ENCODE measurements at places on chromosomes 6 and 20.

GRCh38 chr6:8499540-8499939 lies 64.2 kb upstream of the SLC35B3 start:
- no peak for DNase-seq

DNA sequence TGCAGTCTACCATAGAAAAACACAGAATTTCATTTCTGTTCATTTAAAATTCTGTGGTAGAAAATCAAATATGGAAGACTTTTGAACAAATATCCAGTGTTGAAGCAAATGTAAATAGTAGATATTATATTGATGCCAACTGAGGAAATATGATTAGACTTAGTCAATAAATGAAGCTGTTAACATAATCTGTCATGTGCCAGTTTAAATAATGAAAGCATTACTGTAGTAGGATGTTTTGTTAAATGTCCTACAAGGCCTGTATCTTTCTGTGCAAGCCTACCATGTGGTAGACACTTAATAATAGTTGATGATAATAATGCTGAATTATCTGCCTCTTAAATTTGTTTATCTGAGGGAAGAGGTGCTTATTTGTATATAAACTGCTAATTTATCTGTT lies 55.9 kb downstream of the CBFA2T2 start:
- DNase-seq, result no peak

DNA sequence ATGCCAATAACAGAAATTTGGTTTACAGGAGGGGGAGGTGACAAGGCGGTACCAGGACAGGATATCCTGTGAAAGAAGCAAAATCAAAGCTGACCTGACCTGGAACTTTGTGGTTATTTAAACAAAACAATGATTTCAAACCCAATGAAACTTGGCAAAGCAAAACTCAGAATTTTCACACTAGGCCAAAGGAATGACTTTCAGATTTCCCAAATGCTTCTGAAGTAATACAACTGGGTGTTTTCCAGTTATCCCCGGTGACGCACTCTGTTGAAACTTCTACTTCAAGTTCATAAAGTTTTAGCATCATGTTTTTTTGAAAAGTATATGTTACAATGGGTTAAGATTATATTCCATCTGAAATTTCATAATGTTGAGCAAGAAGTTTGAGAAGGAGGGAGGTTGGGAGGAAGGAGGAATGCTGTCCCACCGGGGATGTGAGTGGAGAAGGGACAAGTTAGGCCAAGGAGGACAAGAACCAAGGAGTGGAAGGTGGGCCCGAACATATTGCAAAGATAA lies 78.1 kb upstream of the TRAF3IP2 start:
- DNase-seq, result no peak

GRCh38 chr6:441126-441920 lies 49.8 kb downstream of the IRF4 start:
- no peak for DNase-seq

- no peak for DNase-seq
Observed at GRCh38 chr6:135813401-135813800, 38.1 kb upstream of the PDE7B start.

DNA sequence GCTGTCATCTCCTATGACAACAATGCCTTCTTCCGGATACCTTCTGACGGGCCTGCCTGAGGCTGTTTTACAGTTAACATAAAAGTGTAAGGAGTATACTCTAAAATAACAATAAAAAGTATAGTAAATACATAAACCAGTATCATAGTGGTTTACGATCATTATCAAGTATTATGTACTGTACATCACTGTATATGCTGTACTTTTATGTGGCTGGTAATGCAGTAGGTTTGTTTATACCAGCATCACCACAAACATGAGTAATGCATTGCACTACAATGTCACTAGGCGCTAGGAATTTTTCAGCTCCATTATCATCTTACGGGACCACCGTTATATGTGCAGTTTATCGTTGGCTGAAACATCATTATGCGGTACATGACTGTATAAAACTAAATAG lies 76.5 kb downstream of the VEGFA start:
- DNase-seq, result no peak

- DNase-seq, result no peak
Observed at GRCh38 chr6:95587989-95588388, 10.7 kb downstream of the MANEA start.

- no peak for DNase-seq
Observed at GRCh38 chr6:67717281-67717680, 917.8 kb upstream of the ADGRB3 start.

- no peak for DNase-seq
Observed at GRCh38 chr6:144999127-144999526, 714.0 kb downstream of the UTRN start.

GRCh38 chr6:28446818-28447511 lies 3.7 kb upstream of the ZSCAN23 start:
- no peak for DNase-seq

DNA sequence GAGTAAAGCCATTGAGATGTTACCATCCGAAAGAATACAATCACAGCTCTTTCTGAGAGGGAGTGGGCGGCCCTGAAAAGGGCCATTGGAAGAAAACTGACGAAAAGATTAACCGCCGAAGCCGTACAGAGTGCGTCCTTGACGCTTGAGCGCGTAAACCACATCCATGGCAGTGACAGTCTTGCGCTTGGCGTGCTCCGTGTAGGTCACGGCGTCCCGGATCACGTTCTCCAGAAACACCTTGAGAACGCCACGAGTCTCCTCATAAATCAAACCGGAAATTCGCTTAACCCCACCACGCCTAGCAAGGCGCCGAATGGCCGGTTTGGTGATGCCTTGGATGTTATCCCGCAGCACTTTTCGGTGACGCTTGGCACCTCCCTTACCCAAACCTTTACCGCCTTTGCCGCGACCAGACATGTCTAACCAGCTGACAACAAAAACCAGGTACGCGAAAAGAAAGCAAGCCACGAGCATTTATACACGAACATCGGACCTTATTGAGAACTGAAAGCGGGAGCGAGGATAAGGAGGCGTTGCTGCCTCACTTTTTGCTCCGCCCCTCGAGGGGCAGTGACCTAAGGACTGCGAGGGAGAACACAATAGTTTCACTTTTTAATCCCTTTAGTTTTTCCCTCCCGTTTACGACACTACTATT lies 60.3 kb upstream of the HFE start:
- peak; percentile 96 for DNase-seq

DNA sequence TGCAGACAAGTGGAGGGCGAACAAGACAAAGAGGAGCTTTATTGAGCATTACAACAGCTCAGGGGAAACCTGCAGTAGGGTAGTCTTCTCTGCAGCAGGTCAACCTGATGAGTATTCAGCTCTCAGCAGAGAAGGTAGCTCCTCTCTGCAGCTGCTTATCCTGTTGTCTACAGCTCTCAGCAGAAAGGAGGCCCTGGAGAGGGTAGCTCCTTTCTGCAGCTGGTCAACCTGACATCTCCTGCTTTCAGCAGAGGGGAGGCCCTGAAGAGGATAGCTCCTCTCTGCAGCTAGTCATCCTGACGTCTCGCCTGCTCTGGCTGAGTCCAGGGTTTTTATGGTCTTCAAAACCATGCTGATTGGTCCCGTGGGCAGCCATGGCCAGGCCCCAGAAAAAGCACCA lies 113.6 kb downstream of the CD24 start:
- no peak for DNase-seq

DNA sequence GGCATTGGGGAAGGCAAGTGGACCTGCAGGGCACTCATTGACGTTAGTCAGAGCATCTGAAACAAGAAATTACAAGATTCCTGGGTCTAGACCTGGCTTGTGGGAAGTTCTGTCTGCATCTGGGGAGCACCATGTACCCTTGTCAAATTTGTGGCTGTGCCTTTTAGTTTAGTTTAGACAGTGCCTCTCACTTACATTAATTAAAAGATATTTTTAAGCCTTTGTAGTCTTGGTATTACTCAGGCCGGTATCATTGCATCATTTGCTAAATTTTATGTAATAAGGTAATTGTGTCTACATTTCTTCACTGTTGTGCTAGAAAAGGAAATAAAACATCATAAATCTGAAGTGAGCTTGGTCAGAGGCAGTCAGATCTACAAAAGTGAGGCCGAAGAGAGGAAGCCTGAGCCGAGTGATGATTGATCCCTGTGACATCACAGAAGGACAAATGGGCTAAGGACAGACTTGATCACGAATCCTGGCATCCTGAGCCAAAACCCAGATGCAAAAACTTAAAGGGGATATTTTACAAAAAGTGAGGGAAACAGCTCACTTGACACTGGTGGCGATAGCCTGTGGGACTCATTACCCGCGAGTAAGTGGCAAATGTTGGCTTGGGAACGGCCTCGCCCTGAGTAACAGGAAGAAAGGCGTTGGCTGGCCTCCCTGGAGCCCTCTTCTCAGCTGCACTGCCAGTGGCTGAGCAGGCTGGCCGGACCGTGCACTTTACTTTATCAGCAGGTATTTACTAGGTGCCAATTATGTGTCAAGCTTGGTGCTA lies 106.5 kb downstream of the TCP11 start:
- DNase-seq, result peak; percentile 88

DNA sequence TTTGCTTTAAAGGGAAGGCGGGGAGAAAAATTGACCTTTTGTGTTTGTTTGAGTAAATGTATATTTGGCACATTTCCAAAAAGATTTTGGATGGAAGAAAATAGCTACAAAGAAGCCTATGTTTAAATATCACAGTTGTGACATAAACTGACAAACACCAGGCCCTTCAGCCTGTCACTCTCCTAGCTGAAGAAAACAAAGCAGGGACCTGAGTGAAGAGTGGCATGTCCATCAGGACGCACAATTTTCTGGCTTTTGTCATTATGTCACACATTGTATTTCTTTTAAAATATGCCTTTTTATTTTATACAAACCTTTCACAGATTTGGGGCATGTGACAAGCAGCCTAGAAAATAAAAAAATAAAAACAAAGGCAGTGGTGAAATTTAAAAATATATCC lies 241.2 kb downstream of the OGFRL1 start:
- DNase-seq, result no peak

DNA sequence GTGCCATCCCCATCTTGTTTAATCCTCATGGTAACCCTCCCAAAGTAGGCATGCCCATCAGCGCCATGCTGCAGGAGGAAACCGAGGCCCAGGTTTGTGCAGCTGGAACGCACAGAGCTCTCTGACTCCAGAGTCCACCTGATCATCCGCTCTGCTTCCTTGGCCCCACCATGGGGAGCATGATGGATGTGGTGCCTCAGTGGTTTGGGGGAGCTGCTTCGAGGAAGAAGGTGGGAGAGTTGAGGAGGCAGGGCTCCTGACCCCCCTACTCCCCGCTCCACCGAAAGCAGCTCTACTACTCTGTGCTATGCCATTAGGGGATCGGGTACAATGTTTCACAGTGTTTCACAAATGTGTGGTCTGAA lies 52.2 kb downstream of the TGM2 start:
- no peak for DNase-seq

Measured in left colon (tissue), 2 donors.